ENCODE measurements at places on chromosomes 3 and 15. TPM values are rescaled to one million over a fixed set of nuclear protein-coding genes. Genes with fewer than 3 reads are reported as not detected.

Gene NTRK3
- total RNA-seq: 2.0 TPM

Gene VEPH1
- 25.2 TPM for total RNA-seq

Gene CAPN3
- total RNA-seq: 2.4 TPM

Gene SPINT1
- 0.24 TPM for total RNA-seq

Gene LSAMP
- 7.9 TPM for total RNA-seq

Gene SYNM
- total RNA-seq: 1.8 TPM

Gene MYRIP
- 0.34 TPM for total RNA-seq

Data from cardiac ventricle fibroblast (primary cell).